H1 (cell line): ENCODE measurements at places on chromosomes 5 and 9. TPM values are rescaled to one million over a fixed set of nuclear protein-coding genes. Genes with fewer than 3 reads are reported as not detected.

DOLK gene
- 17.2 and 18.8 TPM in 2 replicates for total RNA-seq

POC5 gene
- total RNA-seq = 11.2 and 11.9 TPM in 2 replicates

SPINK4 gene
- not detected in 2 replicates for total RNA-seq

DBH gene
- 0.29 TPM in 1 of 2 replicates, not detected in the other for total RNA-seq

ADAMTS16 gene
- total RNA-seq = 14.6 and 16.0 TPM in 2 replicates

STK32A gene
- 1.5 and 2.5 TPM in 2 replicates for total RNA-seq

BARHL1 gene
- not detected in 2 replicates for total RNA-seq

GRIN1 gene
- total RNA-seq = 2.1 TPM in 2 replicates

ZNF618 gene
- 28.5 and 31.4 TPM in 2 replicates for total RNA-seq

LIFR gene
- total RNA-seq = 18.6 and 18.9 TPM in 2 replicates

SMIM15 gene
- total RNA-seq = 51.8 and 53.1 TPM in 2 replicates

SPOCK1 gene
- total RNA-seq = 14.0 and 18.1 TPM in 2 replicates

PURA gene
- total RNA-seq = 2.1 and 2.3 TPM in 2 replicates

VLDLR gene
- total RNA-seq = 43.6 and 49.1 TPM in 2 replicates

FBLL1 gene
- total RNA-seq = 8.3 and 8.6 TPM in 2 replicates

PCDHA9 gene
- 0.28 and 0.36 TPM in 2 replicates for total RNA-seq

CCDC192 gene
- total RNA-seq = 0.61 and 0.63 TPM in 2 replicates

CTNNAL1 gene
- 62.8 and 66.1 TPM in 2 replicates for total RNA-seq

MEGF10 gene
- 38.2 and 43.2 TPM in 2 replicates for total RNA-seq

IL13 gene
- not detected in 2 replicates for total RNA-seq

NR5A1 gene
- 0.42 and 0.58 TPM in 2 replicates for total RNA-seq

HMGXB3 gene
- 27.5 and 28.0 TPM in 2 replicates for total RNA-seq

PAEP gene
- not detected in 2 replicates for total RNA-seq

CCDC180 gene
- 3.6 and 8.2 TPM in 2 replicates for total RNA-seq

HRCT1 gene
- not detected in 2 replicates for total RNA-seq

CDH10 gene
- total RNA-seq = not detected in 2 replicates

GABRA6 gene
- not detected in 2 replicates for total RNA-seq

IFNA2 gene
- not detected in 2 replicates for total RNA-seq

ELOVL7 gene
- 5.1 and 6.5 TPM in 2 replicates for total RNA-seq

TMEM215 gene
- 0.36 and 0.67 TPM in 2 replicates for total RNA-seq

CARD9 gene
- total RNA-seq = 0.88 and 1.1 TPM in 2 replicates

ARID3C gene
- not detected in 2 replicates for total RNA-seq

NXNL2 gene
- 1.9 and 2.1 TPM in 2 replicates for total RNA-seq

CTSV gene
- total RNA-seq = 113 and 114 TPM in 2 replicates

PTPRD gene
- 73.6 and 77.0 TPM in 2 replicates for total RNA-seq

NPR3 gene
- not detected in 2 replicates for total RNA-seq

RAB3C gene
- 18.3 and 19.6 TPM in 2 replicates for total RNA-seq

PLPPR1 gene
- total RNA-seq = 1.2 and 1.4 TPM in 2 replicates

SEMA6A gene
- total RNA-seq = 260 and 277 TPM in 2 replicates

RLN1 gene
- total RNA-seq = 0.80 and 1.3 TPM in 2 replicates

BTNL3 gene
- not detected in 2 replicates for total RNA-seq

IL7R gene
- total RNA-seq = 0.25 TPM in 1 of 2 replicates, not detected in the other

DND1 gene
- total RNA-seq = 0.41 and 0.84 TPM in 2 replicates

PCDHGA6 gene
- total RNA-seq = 1.3 and 1.4 TPM in 2 replicates

C5orf63 gene
- 0.67 TPM in 1 of 2 replicates, not detected in the other for total RNA-seq

GPX8 gene
- 55.5 and 60.4 TPM in 2 replicates for total RNA-seq

SPINK13 gene
- not detected in 2 replicates for total RNA-seq

SLC9A3 gene
- total RNA-seq = 0.95 and 1.1 TPM in 2 replicates

NDFIP1 gene
- 26.1 and 27.1 TPM in 2 replicates for total RNA-seq
